ENCODE measurements at places on chromosomes 7 and 10.

DNA sequence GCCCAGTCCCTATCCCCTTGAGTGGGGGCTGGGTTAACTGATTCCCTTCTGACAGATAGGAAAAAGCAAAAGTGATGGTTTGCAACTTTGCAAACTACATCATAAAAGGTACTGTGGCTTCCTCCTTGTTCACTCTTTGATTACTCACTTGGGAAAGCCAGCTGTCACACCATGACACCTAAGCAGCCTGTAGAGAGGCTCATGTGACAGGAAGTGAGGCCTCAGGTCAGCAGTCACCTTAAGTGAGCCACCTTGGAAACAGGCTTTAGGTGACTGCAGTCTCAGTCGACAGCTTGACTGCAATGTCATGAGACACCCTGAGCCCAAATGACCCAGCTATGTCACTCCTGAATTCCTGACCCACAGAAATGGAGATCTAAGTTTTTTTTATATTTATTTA, 4.3 kb upstream of the CHCHD2 start:
- no peak for DNase-seq

GRCh38 chr7:131471250-131472004, 85.0 kb downstream of the PODXL start:
- DNase-seq, result no peak

DNA sequence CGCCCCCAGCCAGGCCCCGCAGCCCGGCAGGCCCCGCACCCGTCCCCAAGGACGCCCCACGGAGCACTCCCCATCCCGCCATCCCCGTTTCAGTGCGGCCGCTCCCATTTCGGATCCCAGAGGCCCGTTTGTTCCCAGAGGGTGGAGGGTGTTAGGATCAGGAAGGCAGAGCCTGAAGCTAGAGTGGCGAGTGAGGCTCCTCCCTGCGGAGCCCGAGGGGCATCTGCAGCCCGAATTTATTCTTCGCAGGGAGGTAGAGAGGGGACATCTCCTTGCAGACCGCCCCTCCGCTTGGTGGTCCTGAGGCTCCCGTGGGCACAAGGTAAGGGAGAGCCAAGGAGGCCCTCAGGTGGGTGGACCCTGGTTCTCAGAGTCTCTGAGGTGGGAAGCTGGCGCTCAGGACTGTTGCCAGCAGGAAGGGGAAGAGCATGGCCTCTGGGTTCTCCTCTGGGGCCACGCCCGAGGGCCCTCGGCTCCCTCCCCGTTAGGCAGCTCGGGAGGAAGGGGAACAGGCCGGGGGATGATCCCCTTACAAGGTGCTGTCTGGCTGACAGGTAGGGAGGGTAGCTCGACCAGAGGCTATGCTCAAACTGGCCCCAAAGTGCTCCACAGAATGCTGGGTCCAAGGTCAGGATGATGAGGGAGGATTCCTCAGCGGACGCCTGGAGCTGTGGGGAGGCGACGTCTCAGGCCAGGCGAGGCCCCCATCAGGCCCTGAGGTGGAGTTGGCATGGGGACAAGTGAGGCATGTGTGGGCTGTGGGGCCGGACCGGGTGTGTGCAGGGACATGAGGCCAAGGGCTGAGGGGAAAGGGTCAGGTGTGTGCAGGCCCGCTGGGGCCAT, 17.4 kb downstream of the POLL start:
- DNase-seq, result no peak

DNA sequence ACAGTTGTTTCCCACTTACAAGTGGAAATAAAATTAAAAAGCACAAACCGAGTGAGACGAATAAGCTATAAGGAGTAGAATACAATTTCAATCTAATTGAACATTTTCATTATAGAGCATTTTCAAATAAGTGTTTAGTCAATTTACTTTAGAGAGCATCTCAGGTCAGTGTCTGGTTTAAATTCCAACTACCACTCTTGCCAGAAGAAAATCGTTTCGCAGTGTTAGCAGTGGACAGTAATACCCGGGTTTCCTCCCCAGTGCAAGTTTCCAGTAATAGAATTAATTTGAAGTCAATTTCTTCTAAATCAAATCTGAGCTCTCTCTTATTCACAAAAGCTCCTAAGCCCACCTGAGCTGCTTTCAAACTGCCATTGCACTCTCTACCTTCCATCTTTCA, 45.7 kb downstream of the CREB3L2 start:
- no peak for DNase-seq

DNA sequence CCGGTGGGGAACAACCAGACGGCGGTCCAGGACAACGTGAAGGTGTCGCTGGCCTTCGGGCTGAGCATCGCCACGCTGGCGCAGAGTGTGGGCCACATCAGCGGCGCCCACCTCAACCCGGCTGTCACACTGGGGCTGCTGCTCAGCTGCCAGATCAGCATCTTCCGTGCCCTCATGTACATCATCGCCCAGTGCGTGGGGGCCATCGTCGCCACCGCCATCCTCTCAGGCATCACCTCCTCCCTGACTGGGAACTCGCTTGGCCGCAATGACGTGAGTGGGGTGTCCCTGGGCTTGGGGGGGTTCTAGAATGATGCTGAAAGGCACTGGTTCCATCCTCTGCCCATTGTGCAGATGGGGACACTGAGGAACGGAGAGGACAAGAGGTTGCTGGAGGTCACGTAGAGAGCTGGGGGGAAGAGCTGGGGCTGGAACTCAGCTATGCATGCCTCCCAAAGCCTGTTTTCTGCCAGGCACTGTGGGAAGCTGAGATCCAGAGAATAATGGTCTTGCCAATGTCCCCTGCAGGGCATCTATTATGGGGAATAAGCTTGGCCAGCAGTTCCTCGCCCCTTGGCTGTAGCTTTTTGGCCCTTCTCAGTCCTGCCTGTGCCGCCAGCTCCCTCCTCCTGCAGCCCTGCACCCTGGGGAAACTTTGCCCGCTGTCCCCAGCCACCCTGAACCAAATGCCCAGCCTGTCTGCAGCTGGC, 523 bp downstream of the AQP1 start:
- no peak for DNase-seq

DNA sequence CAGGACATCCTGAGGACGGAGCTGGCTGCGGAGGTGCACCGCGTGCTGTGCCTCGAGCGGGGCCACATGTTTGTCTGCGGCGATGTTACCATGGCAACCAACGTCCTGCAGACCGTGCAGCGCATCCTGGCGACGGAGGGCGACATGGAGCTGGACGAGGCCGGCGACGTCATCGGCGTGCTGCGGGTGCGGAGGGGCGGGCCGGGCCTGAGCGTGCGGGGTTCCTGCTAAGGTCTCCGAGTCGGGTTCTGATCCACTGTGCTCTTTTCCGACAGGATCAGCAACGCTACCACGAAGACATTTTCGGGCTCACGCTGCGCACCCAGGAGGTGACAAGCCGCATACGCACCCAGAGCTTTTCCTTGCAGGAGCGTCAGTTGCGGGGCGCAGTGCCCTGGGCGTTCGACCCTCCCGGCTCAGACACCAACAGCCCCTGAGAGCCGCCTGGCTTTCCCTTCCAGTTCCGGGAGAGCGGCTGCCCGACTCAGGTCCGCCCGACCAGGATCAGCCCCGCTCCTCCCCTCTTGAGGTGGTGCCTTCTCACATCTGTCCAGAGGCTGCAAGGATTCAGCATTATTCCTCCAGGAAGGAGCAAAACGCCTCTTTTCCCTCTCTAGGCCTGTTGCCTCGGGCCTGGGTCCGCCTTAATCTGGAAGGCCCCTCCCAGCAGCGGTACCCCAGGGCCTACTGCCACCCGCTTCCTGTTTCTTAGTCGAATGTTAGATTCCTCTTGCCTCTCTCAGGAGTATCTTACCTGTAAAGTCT, 10.4 kb downstream of the ATG9B start:
- no peak for DNase-seq

DNA sequence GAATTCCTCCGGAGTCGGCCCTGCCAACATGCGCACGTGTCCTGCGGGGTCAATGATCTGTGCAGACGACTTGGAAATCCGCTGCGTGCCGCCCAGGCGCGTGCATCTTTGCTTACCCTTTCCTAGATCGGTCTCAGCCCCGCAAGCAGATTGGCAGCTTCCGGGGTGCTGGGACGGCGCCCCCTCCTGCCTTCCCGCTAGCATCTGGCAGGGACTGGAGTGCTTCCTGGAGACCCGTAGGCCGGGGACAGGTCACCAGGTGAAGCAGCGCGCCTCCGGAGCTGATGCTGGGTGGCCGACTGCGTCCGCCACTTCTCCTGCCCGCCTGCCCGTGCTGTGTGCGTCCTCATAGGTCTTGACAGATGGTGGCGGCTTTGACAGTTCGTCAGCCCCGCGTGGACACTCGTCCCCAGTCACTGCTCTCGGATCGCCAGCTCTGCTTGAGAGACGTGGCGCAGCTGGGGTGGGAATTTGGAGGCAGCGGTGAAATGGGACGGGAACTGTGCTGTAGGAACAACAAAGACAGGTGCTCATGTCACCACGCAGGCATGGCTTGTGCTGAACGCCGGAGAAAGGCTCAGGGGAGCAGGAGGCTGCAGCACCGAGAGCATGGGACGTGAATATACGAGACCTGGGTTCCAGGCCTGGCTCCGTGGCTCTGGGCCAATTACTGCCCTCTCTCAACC, 21.9 kb upstream of the KCNK18 start:
- peak; percentile 11 for DNase-seq

- DNase-seq, result no peak
These were observed at the start of gene OR6B1 for GRCh38 chr7:144000020-144000419. Gene OR6B1 (plus strand): TSS chr7:144000320. CDS start chr7:144003997, 3,677 bp downstream.

DNA sequence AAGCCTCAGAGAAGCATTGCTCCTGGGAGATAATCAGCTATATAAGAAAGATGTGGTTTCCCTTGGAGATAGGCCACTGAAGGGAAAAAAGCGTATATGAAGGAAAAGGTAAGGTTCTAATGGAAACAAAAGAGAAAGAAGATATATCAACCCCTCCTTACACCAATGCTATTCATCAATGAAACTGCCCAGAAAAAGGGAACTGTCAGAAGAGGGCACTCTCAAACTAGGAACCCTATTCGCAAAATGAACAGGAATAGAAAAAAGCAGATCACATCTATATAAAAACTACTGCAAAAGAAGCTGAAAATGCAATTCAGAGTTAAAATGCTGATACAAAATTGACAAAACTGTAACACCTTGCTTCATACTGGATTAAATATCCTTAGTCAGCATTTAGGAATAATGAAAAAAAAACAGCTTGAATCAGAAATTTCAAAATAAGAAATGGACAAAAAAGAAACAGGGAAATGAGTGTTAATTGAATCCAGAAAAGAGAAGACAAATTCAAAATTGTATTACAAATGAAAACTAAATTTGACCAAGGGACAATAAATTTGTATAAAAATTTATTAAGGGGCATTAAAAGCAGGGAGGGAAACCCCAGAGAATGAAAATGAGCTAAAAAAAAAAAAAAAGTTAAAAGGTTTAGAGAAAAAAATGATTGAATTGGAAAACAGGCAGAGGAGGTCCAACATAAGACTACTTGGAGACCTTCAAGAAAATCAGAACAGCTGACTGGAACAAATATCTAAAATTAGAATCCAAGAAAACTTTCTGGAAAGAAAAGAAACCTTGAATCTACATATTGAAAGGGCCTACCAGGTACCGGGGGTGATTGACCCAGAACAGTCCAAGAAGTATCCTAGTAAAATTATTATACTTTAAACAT, 17.9 kb downstream of the NHLRC2 start:
- DNase-seq, result peak; percentile 43

DNA sequence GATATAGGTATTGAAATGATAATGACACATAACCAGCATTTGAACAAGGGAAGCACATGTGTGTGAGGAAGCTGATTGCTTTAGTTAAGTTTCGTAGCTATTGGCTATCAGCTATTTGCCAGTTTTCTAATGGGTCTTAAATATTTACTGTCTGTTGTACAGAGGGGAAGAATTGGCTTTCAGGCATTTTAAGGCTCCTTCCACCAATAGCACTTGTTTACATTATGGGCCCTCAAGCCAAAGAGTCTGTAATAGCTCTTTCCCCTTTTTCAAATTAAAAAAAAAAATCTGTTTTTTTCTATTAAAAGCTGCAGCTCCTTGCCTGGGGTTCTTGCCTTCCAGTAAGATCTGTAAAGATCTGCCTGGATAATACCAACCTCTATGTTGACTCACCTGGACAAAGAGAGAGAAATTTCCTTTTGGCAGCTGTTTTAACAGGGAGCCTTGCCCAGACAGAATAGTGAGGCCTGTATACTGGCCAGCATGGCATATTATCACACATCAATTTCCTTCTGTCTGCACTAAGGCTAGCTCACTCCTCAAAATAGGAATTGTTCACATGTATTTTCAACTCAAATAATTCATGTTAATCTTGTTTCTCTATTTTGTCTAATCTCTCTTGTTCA, 104.7 kb upstream of the LRGUK start:
- no peak for DNase-seq

GRCh38 chr7:23207021-23207420, 25.2 kb downstream of the NUP42 start:
- DNase-seq, result no peak

DNA sequence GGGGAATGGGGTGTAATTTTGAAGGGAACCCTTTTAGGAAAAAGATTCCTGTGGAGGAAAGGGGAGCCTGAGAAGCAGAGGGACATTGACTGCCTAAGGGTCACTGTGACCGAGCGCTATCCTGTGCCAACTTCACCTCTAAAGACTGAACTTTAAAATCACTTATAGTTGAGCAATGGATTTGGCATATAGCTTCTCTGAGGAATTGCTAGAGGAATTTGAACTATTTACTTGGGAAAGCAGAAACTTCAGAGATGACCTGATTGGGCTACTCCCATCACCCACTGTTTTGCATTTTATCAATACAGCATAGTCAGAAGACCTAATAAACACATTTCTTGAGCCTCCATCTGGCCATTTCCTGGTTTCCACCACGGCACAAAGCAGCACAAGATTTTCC, 23.7 kb upstream of the WNT16 start:
- DNase-seq, result no peak

- no peak for DNase-seq
These were observed 457.5 kb downstream of the KCNMA1 start for GRCh38 chr10:77180104-77180503.

DNA sequence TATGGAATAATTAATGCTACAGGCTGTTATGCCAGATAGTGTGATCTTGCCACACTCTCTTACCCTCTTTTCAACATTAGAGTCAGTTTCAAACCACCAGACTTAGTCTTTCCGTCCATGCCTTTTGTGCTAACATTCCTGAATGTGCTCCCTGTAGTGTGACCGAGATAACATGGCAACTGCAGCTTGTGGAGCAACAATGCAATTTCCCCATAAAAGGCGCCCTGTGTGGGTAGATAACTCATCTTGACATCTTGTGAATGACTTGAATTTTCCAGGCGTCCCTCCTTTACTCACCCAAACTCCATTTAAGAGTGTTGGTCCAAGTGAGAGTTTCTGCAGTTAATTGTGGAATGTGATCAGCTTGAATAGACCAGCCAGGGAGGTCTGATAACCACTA, 99.6 kb downstream of the DNAH11 start:
- DNase-seq, result no peak

All from dermis blood vessel endothelial cell (primary cell).